ENCODE measurements at places on chromosomes 3 and 15.

GRCh38 chr3:124363476-124363875 is 366.8 kb upstream of the UMPS start:
- DNase-seq: peak; percentile 87

DNA sequence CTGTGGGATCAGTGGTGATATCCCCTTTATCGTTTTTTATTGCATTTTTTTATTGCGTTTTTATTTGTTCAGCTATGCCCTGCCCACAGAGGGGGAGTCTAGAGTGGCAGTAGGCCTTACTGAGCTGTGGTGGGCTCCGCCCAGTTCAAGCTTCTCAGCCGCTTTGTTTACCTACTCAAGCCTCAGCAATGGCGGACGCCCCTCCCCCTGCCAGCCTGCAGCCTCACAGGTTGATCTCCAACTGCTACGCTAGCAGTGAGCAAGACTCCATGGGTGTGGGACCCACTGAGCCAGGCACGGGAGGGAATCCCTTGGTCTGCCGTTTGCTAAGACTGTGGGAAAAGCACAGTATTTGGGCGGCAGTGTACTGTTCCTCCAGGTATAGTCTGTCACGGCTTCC is 500.6 kb upstream of the MCTP2 start:
- no peak for DNase-seq

GRCh38 chr3:157132936-157133335 is 27.0 kb downstream of the CCNL1 start:
- DNase-seq: no peak

DNA sequence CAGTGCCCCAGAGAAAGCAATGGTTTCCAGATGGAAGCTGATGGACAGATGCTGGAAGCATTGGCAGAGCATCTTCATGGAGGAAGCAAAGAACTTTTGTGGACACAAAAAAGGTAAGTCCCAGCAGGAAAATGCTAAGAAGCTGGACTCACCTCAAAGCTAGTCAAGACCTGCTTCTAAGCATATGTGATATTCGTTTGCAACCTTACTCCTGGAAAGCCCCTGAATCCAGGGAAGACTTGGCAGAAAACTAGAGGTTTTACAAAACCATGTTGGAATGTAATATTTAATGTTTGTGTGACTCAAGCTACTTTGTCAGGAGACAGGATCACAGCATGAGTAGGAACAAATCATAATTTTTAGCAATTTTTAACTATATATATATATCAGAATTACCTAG is 288.2 kb downstream of the BCHE start:
- DNase-seq: no peak

DNA sequence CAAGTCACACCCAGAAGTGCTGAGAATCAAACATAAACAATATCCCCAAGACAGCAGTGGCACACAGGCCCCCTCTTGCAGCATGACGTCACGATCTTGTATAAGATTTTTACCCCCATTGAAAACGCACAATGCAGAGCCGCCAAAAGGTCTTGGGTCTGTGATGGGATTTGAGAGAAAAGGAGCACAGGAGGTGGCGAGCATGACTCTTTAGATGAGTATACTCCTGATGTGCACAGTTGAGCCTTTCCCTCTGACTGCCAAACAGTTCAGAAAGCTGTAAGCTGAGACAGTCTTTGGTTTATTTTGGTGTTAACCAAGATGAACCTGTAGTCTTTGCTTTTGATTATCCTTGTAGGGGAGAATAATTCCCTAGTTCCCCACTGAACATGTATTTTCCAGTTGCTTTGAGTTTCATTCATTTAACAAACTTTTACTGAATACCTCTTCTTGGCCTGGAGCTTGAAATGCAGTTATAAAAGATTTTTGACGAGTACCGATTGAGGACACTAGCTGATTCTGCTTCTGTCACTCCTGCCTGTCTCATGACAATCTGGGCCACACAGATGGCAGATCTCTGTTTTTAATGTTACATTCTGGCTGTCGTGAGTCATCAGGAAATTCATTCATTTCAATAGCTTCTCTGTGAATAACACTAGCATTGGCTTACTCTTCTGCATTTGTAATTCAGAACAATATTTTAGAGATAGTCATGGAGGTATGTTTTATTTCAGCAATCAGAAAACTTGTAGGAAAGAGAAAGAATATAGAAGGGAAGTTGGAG is 28.9 kb downstream of the CFAP91 start:
- no peak for DNase-seq

GRCh38 chr3:22982981-22983587 is 220.0 kb upstream of the UBE2E2 start:
- DNase-seq: no peak

GRCh38 chr15:101323793-101324523 is 28.9 kb upstream of the SNRPA1 start:
- DNase-seq: no peak

DNA sequence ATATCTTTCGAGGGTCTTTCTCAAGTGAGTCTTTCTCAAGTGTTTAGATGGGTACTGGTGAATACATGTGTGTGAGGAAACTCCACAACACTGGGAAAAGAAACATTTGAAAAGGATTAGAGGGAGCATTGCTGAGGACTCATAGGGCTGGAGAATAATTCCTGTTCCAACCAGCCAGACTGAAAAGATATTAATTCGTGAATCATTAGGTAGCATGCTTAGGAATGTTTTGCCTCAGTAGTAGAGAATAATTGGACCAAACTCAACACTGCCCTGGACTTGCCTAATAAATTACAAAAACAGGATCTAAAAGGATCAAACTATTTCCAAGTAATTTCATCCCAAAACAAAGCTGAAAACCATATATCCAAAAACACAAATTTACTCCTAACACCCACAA is 17.3 kb downstream of the PP2D1 start:
- DNase-seq: no peak

- DNase-seq: peak; percentile 54
Measured at GRCh38 chr15:46442901-46443590, 808.2 kb downstream of the SQOR start.

DNA sequence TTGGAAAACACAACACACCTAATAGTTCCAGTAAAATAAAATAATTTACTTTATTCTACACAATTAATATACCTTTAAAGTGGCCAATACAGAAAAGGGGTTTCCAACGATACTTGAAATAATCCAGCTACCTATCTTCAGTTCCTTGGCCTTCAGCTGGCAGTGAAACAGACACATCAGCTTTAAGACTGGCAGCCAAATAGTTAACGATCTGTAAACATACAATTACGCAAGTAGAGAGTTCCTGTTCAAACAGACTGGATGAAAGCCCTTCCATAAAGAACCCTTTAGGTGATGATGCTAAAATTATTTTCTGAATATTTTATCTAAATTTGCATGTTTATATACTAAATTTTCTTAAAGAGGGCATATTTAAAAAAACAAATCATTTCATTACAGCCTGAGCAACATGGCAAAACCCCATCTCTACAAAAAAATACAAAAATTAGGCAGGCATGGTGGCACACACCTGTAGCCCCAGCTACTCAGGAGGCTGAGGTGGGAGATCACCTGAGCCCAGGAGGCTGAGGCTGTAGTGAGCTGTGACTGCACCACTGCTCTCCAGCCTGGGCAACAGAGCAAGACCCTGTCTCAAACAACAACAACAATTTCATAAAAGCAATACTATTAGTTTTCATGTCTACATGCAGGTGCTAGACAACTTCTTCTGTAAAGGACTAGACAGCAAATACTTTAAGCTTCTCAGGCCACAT is 12.9 kb downstream of the DYNC1LI1 start:
- DNase-seq: no peak

- DNase-seq: no peak
Measured at GRCh38 chr15:74430510-74430951, 3.2 kb downstream of the SEMA7A start.

GRCh38 chr15:74170071-74170844 is 3.3 kb upstream of the ISLR start:
- DNase-seq: no peak

DNA sequence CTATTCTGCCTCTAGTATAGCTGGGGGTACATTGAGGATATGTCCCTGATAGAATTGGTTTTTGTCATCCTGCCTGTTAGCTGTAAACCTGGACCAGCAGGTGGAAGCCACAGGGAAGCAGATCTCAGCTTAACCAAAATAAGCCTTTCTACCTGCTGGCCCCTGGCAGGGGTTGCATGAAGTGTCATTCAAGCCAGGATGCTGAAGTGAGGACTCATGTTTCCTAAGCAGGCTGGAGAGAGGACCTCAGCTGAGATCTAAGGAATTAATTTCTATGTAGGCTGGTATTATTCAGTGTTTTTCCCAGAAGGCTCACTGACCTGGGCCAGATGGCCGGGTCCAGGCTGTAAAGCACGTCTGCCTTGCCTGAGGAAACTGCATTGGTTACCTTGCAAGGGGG is 128.9 kb downstream of the MEGF11 start:
- DNase-seq: no peak
